Activated CD4-positive, alpha-beta T cell treated with anti-CD3 and anti-CD28 coated beads, Interleukin-2, Interleukin-6, amounts not matched to agents 100 ng/mL and 50 ng/mL, durations not matched to agents 16 hours and 8 hours (primary cell): ENCODE measurements at places on chromosomes 5 and 9.

- DNase-seq: no peak
These were observed 92.0 kb downstream of the OTULIN start for GRCh38 chr5:14756478-14756877.

- no peak for DNase-seq
These were observed 834.2 kb upstream of the DMAC1 start for GRCh38 chr9:8633784-8634183.

- no peak for DNase-seq
These were observed 19.5 kb downstream of the IL9 start for GRCh38 chr5:135876146-135876545.

DNA sequence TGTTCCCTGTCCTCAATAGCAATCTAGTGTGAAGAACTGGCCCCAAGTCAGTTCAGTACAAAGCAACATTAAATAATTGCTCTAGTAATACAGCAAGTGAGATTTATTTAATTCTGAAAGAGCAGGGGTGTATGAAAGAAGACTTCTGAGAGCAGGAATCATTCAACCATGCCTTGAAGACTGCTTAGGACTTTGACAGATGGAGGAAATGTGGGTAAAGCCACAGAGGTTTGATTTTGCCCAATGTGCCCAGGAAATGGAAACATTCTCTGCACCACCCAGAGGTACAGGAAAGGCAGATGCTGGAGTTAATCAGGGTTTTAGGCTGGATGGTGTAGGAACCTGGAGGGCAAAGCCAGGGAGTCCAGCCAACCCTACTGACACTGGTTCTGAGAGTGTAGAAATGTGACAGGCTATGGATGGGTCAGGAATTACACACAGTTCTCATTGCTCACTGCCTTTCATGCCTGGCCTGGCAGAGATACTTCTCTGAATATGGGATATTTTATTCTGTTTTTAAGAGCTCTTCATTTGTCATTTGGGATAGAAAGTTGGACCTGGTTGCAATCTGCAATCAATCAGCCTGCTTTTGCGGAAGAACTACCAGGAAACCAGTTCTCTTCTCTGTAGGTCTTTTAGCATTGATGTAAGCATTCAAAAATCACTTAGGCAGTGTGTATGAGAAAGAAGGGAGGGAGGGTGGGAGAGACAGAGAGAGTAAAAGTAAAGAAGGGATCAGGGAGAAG, 88.3 kb downstream of the BRINP1 start:
- no peak for DNase-seq

DNA sequence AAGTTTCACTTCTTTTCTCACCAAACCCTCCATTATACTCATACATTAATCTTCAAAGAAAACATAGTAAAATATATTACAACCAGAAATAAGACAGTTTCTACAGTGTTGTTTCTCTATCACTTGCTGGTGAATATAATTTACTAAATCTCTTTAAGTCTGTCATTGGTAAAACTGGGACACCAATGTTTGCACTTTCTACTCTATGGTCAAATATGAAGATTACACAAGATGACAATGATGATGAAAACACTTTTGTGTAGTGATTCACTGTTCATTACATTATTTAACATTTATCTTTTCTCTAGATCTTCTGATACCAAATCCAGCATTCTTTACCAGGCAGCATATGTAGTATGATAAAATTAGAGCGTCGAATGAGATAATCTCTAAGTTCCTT, 459.1 kb downstream of the DMAC1 start:
- no peak for DNase-seq

GRCh38 chr5:14507156-14507941, 74.2 kb upstream of the OTULINL start:
- DNase-seq: no peak

- no peak for DNase-seq
These were observed 80.9 kb downstream of the BARX1 start for GRCh38 chr9:93874242-93874641.

DNA sequence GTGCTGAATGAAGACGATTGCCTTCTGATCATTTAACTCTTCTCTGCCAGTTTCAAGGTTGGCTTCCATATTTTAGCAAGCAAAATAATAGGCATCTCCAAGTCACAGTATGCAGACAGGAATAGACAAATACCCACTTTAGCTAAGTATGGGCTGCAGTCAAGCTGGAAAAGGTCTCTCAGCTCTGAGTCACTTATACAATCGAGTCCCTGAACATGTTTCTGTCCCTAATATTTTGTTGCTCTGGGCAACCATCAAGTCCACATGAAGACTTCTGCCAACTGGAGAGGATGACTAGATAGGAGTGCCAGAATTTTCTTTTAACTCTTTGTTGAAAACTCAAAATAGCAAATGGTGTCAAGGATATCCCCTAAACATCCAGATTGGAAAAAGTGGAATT, 575.3 kb downstream of the RAB3C start:
- no peak for DNase-seq

GRCh38 chr5:119397518-119398380, 41.9 kb downstream of the TNFAIP8 start:
- DNase-seq: peak; percentile 84

GRCh38 chr5:116810951-116811350, 236.3 kb upstream of the SEMA6A start:
- DNase-seq: no peak

- DNase-seq: no peak
These were observed 66.6 kb downstream of the YIPF5 start for GRCh38 chr5:144103611-144104485.

- DNase-seq: peak; percentile 1
These were observed 28.8 kb upstream of the ROR2 start for GRCh38 chr9:91978740-91979414.

- DNase-seq: peak; percentile 45
These were observed 601.8 kb downstream of the CCDC171 start for GRCh38 chr9:16154521-16155078.

- no peak for DNase-seq
These were observed 101.7 kb downstream of the GNAQ start for GRCh38 chr9:77929942-77930341.

DNA sequence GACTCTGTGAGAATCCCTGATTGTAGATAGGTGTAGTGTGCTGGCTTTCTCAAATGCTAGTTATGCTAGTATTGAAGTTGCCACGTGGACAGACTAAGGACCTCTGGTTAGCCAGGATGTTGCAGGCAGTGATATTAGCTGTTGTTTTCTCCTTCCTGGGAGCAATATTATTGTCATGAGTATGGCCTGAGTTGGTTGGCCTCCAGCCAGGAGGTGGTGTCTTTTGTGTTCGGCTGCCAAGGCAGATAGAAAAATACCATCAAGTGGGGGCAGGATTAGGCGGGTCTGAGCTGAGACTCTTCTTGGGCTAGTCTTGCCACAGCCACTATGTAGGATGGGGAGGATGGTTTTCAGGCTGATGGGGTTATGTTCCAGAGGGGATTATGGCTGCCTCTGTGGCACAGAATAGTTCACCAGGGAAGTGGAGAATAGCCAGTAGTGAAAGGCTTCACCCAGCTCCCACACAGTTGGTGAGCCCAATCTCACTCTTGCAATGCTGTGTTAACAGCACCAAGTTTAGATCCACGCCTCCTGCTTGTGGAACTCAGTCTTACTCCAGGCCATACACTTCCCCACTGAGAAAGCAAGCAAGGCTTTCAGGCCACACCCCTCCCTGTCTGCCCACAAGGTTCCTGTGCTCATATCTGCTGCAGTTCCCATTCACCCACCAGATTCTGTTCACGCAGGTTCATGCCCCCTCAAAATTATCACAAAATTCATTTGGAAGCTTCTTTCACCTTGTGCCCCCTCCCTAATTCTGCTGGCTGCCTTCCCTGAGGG, 31.2 kb downstream of the GHR start:
- no peak for DNase-seq

DNA sequence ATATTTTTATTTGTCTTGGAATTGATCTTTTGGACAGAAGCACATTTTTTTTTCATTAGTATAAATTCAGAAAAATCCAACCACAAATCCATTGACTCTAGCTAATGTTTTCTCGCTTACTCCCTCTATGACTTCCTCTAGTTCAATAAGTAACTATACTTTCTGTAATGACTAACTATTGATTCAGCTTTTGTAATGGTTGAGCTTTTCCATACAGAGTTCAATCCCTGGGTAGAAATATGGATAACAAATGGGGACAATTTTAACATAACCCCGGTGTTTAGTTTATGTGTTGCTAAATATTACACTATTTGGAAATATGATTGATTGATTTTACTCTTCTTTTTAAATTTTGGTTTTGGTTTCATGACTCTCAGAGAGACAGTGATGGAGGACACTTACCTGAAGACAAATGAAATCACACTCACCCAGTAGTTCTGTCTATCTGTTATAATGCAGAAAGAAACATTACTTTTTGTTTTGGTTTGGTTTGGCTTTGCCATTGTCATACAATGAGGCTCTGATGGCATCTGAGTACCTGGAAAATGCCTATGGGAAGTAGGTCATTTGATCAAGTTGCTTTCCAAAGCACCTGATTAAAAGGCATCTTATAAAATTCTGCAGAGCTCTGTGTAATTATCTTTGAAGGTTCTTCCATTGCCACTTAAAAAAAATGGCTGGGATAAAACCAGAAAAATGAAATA, 309.7 kb upstream of the MPDZ start:
- no peak for DNase-seq

- DNase-seq: peak; percentile 84
These were observed 7.5 kb downstream of the OR1K1 start for GRCh38 chr9:122807271-122807900.

DNA sequence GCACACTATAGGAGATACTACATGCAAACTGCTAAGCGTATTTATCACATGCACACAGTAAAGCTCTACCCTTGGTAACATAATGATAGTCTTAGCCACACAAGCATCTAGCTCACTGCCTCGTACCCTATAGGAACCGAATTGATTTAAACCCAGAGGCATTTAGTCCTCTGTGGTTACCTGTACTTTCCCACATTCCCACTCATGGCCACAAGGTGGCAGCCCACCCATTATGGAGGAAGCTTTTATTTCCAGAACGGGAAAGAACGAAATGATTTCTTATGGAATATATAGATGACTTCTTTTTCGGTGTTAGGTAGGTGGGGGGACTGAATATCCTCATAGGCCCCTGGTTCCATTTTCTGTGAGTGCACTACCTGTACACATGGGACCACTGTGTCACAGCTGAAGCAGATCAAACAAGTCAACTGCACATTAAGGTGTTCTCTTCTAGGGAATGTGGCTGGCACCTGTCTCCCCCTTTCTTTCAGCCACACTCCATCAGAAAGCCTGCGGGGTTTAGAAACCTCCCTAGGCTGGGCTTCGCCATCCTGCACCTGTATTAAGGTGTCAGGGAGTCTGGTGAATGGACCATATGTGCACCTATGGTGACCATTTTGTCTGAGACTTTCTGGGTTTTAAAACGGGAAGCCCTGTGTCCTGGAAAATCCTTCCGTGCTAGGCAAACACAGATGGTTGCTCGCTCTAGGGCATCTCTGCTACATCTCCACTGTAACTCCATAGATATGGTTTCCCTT, 313.2 kb downstream of the SLIT3 start:
- DNase-seq: peak; percentile 65

- DNase-seq: peak; percentile 61
These were observed 32.7 kb upstream of the SPARC start for GRCh38 chr5:151719228-151720000.

GRCh38 chr9:127884427-127884911, 7.0 kb upstream of the AK1 start:
- DNase-seq: no peak

- no peak for DNase-seq
These were observed 206.4 kb upstream of the EGFLAM start for GRCh38 chr5:38051711-38052511.

DNA sequence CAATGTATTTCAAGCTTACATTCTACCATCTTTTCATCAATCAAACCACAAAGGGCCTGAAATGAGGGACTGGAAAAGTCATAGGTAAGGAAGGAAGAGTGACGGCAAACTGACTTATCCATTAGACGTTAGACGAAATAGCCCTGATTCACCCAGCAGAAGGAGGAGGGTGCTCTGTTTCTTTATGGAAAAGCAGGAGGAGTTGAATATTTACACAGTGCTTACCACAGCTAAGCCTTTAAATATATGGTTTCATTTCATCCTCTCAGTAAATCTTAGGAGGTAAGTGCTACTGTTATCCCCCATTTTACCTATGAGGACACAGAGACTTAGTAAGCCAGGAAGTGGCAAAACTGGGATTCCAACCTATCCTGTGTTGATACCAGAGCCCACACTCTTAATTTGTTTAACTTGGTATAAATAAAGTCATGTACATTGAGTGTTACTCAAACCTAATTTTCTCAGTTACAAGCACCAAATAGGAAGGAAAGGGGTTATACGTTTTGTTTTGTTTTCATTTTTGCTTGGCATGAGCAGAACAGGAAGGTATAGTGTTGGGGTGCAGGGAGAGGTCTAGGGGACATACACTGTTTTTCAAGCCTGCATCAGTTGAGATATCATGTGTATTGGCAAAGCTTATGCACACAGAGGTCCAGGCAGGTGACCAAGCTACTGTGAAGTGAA, 98.1 kb upstream of the IFNK start:
- DNase-seq: no peak

DNA sequence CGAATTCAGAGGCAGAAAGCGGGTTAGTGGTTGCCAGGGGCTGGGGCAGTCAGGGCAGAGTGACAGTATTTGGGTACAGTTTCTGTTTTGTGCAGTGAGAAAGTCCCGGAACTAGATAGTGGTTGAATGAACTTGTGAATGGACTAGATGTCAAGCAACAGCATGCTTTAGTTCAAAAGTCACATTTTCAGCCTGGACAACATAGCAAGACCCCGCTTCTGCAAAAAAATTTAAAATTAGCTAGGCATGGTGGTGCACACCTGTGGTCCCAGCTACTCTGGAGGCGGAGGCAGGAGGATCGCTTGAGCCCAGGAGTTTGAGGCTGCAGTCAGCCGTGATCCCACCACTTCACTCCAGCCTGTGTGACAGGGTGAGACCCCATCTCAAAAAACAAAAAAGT, 8.4 kb downstream of the NOTCH1 start:
- no peak for DNase-seq

GRCh38 chr5:179415291-179416060, 70.2 kb upstream of the ADAMTS2 start:
- no peak for DNase-seq

DNA sequence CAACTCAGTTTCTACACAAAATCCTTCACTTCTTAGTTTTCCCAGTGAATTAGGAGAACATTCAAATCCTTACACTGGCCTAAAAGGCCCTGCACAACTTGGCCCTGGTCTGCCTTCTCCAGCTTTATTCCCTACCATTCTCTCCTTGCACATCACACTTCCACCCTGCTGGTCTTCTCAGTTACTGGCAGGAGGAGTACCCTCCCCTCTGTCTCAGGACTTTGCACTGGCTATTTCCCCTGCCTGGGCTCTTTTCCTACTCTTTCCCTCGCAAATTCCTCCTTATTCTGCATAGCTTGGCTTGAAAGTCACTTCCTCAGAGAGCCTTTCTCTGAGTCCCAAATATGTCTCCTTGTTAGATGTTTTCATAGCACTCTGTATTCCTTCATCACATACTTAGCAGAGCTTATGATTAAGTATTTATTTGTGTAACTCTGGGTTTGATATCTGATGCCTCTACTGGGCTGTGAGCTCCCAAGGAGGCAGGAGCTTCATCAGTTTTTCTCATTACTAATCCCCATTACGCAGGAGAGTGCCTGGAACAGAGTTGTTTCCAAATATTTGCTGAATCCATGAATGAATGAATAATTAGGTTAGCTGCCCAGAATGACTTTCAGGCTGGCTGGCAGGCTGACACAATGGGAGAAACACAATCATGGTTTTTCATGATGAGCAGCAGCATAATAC, 159.8 kb upstream of the KLF9 start:
- DNase-seq: no peak

- peak; percentile 32 for DNase-seq
These were observed 3.3 kb upstream of the MAN1B1 start for GRCh38 chr9:137083394-137084004.

GRCh38 chr9:120212853-120213200, 367.1 kb downstream of the CDK5RAP2 start:
- no peak for DNase-seq

- DNase-seq: peak; percentile 45
These were observed 270.1 kb downstream of the HSPA4 start for GRCh38 chr5:133321833-133322420.
